ENCODE measurements at places on chromosomes 12 and 14.

DNA sequence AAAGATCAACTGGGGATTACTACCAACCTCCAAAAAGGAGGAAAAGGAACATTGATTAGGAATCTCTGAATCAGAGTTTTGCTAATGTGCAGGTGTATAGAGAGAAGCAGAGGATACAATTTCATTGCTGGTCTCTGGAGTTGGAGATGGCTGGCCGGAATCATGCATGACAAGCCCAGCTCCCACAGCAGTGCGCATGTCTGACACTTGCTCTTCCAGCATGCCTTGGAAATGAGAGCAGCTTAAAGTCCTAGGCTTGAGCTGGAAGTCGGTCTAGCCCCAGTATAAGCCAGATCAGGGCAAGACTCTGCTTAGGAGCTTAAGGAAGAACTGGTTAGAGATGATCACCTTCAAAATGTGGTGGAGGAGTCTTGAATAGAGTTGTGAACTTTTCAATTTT lies 742.8 kb downstream of the DIO2 start:
- no peak for DNase-seq

DNA sequence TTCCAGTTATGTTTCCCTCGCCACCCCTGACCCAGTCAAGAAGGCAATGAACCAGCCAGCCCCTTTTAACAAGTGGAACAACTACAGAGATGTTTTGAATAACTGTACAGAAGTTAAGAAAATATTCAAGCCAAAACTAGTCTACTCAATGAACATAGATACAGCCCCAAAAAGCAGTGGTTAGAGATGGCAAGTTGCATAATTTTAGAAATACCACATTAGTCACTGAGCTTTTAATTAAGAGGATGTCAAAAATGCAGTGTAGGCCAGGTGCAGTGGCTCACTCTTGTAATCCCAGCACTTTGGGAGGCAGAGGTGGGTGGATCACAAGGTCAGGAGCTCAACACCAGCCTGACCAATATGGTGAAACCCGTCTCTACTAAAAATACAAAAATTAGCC lies 27.2 kb downstream of the PROX2 start:
- no peak for DNase-seq

DNA sequence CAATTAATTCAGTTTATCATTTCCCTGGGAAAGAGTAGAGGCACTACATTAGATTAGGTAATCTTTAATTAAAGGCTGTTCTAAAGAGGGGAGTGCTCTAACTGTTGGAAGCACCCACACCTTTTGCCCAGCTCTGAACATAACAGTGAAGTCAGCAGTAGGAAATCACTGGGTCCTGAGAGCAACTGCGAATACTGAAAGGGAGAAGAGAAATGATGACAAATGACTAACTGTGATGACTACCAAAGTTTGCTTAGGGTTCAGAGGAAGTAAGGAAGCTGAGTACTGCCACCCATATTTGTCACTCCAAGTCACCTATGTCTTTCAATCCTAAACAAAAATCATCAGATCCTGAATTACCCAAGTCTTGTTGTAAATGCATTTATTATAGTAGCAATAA lies 140.6 kb downstream of the EPS8 start:
- DNase-seq: no peak

- DNase-seq: no peak
Observed at GRCh38 chr12:121618659-121619233, 7.6 kb upstream of the ORAI1 start.

- DNase-seq: no peak
Observed at GRCh38 chr12:15044471-15044870, 71.6 kb downstream of the PDE6H start.

DNA sequence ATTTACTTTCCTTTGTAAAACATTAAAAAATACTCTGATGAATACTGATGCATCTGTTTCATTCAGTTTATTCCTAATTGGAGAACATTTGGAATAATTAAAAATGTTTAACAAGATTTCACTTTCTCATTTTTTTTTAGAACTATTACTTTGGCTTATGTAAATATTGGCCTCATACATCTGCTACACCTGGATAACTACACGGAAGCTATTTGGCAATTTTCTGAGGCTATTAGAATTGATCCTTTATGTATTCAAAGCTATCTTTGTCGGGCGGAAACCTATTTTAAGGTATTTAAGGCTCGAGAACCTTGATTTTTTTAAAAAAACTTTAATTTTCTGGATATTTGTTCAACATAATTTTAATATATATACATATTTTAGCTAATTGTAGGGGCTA lies 196.7 kb downstream of the TTC6 start:
- DNase-seq: no peak

DNA sequence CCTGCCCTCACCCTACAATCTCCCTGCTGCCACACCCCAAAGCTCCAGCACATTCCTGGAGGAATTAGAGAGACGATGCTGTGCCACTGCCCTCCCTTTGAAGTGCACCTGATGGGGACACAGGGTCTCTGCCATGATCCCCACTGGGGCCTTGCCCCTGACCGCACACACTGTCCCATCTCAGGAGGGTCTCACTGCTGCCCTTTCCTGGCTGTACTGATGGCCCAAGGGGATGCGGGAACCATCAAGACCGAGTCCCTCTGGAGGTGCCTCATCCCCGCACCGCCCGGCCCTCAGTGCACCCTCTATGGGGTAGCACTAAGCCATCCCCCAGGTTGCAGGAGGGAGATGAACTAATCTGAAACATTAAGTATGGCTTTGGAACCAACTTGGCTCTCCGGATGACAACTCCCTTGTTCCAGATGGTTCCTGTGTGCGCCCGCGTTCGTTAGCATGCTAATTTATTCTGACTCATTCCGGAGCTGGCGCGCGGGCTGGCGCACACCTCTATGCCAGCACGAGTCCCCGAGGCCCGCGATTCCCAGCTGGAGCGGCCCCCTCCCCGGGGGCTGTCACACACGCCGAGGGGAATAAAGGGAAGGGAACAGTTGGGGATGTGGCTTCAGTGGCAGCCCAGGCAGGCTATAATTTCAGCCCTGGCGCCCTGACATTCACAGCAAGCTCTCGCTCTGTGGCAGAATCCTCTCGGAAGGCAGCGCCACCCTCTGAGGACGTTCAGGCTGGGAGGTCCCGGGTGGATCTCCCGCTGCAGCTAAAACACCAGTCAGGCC lies 34.2 kb upstream of the C14orf180 start:
- DNase-seq: no peak

DNA sequence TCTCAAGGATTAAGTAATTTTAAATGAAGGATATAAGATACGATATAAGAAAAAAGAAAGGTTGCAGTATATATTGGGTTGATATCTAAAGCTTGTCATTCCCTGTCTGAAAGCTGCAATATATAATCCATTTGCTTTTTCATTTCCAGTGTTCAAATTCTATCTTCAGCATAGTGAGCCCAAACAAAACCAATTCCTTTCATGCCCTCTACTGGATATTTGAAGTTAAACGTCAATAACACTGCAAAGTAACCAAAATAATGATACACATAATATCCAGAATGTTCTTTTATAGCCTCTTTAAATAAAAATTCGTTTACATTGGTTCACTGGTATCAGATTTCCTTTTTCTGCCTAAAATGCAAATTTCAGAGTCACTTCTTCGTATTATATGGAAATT lies 64.5 kb upstream of the DAAM1 start:
- DNase-seq: no peak

DNA sequence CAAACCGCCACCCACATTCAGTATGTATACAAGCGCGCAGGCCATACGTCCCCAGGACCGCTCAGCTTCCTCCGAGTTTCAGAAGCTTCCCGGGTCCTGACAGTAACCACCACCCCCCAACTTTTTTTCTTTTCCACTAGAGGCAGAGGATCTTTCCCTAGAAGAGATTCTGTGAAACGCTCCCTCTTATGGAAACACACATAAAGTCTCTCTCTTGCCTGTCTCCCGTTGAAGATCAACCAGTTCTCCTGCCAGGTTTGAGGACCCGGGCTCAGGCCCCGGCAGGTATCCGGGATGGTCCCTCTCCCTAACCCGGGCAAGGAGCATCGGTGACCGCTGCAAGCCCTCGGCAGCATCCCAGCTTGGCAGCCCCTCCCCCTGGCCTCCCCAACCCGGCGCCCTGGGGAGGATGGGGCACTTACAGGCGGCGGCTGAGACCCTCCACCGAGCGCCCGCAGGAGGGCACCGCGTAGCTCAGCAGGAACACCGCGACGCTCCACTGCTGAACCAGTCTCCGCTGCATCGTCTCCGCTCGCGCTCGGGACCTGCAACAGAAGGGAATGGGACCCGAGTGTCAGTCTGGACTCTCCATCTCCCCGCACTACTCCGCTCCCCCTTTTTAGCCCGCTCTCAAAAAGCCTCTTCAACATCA lies 3.4 kb downstream of the PTHLH start:
- no peak for DNase-seq

Data from pulmonary artery endothelial cell (primary cell).